ENCODE measurements at places on chromosomes 16 and 17.

DNA sequence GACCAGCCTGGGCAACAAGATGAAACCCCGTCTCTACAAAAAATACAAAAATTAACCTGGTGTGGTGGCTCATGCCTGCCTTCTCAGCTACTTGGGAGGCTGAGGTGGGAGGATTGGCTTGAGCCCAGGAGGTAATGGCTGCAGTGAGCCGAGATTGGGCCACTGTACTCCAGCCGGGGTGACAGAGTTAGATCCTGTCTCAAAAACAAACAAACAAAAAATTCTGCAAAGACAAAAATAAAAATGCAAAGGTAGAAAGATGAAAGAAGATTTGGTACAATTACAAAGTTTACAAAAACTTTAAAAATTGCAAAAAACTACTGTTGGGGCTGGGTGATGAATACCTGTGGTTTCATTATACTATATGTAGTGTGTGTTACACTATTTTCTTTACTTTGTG lies 5.5 kb upstream of the CDH1 start:
- DNase-seq: no peak

- DNase-seq: no peak
Observed at GRCh38 chr17:68579194-68579927, 21.8 kb downstream of the FAM20A start.

GRCh38 chr16:87025676-87026075 lies 291.5 kb downstream of the C16orf95 start:
- DNase-seq: no peak

DNA sequence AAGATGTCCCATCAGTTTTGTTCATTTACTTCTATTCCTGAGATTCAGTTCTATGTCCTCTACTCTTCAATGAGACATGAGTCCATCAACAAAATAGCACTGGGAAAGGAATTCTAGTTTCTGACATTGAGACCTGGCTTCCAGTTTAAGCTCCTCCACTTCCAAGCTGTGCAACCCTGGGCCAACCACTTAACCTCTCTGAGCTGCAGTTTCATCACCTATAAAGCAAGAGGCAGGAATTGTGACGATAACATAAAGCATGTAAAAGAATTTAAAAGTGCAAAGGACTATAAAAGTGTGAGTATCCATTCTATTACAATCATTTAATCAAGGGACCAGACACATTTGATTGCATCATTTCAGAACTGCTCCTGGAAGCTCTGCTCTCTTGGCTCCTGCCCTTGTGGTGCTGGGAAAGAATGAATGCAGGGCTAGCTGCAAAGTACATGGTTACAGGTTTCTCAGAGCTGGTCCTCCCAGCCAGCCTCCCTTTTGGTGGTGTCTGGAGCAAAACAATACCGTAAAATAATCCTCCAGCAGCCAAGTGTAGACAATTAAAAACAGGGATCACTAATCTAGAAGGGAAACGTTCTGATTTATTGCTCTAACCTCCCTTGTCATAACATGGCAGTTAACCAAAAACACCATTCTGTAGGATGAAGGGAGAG lies 113.9 kb downstream of the VPS53 start:
- no peak for DNase-seq

DNA sequence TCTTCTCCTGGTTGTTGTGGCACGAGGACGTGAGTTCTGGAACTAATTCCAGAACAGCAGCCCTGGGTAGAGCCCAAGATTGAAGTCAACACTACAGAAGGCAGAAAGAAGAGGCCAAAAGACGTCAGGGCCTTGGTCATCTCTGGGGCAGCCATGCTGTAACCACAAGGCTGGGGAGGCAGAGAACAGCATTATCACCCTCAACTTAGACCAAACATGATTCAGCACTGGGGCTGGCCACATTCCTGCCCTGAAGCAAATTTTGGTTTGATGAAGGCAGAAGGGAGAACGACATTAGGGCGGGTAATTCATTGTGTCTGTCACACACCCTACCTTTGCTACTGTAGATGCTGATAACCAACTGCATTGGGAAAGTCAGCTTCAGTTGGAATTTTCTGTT lies 9.7 kb upstream of the ALOX15B start:
- DNase-seq: no peak

DNA sequence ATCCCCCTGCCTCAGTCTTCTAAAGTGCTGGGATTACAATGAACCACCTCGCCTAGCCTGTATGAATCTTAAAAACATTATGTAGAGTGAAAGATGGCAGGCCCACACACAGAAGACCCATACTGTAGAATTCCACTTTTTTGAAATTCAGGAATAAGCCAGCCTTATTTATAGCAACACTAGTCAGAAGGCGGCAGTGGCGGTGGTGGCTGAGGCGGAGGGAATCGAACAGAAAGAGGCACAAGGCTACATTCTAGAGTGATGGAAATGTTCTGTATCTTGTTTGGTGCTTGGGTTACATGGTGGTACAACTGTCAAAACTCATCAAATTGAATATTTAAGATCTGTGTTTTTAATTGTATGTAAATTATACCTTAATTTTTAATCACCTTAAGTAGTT lies 11.3 kb downstream of the GFOD2 start:
- DNase-seq: no peak

GRCh38 chr17:30821871-30822723 lies 2.4 kb downstream of the CRLF3 start:
- DNase-seq: no peak

DNA sequence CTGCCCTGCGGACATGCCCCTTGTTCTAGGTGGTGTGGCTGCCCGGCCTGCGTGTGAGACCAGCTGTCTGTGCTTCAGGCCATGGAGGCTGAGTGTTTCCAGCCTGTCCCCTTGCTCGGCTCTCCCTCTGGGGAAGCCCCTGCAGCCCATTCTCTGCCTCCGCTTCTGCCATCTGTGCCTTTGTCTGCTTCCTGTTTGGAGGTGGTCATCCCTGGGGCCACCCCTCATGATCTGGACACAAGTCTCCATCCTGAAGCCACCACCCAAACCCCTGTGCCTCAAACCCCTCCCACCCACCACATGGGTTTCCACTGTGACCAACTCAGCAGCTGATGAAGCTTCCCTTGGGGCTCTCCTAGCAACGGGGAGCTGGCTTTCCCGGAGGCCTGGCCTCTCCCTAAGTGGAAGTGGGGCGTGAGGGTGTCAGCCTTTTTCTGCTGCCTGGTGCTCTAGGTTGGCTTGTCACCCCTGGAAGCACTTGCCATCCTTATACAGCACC lies 184.9 kb downstream of the SEC14L1 start:
- no peak for DNase-seq

DNA sequence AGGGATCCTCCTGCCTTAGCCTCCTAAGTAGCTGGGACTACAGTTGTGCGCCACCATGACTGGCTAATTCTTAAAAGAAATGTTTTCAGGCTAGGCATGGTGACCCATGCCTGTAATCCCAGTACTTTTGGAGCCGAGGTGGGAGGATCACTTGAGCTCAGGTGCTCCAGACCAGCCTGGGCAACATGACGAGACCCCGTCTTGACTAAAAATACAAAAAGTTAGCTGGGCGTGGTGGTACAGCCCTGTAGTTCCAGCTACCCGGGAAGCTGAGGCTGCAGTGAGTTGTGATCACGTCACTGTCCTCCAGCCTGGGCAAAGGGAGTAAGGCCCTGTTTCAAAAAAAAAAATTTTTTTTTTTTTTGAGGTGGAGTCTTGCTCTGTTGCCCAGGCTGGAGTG lies 173.1 kb downstream of the SEC14L1 start:
- no peak for DNase-seq

DNA sequence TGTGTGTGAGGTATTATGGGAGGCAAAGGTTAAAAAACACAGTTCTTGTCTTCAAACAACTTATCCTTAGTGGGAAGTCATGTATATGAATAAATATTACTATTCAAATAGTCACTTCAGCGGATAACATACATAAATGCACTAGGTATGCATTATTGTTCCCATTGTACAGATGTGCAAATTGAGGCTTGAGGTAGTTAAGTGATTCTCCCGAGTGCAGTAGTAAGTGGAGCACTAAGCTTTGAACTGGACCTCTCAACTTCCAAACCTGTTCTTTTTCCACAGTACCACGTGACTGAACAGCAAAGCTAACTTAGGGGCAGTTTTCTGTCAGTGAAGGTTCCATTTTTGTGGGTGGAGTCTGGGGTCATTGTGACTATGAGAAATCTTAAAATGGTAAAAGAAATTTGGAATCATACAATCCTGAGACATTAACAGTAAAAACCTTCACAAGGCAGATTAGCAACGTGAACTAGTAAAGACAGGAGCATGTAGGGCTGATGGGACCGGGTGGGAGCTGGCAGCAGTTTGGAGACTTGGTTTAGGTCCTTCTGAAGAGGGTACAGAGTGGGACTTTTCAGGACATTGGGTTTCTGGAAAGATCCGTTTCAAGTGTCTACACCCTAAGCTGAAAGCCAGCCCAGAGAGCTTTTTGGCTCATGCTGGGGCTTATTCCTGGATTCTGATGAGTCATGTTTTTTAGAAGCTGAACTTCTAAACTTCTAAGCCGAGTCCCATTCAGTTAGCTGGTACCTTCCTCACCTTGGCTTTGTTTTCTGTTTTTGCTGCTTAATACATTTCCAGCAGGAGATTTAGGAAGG lies 204.9 kb downstream of the PRKCA start:
- DNase-seq: no peak

DNA sequence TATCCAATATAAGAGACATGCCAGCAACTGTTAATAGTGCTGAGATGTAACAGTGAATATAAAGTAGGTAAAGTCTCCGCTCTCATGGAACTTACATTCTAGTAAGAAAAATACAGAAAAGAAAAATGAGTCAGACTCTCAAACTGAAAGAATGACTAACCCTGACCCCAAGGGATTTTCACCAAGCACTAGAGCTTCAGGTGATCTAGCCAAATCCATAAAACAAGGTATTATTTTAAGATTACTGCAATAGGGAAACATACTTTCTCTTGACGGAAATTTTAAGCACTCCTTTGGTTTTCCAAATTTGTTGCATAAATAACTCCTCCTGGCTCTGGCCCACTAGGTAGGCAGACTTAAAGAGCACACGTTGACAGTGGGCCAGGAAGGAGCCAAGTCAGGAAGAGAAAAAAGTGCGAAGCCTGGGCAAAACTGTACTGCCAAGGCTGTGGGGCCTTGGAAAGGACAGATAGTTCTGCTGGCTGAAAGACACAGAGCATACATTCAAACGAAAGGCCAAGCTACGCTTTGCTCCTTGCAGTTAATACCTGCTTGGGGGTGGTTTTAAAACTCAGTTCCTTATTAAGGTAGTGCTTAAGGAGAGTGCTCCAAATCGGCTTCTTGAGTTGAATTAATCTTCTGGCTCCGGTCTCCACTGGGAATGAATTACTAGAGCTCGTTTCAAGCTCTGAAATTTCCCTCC lies 1.4 kb downstream of the GOT2 start:
- no peak for DNase-seq

DNA sequence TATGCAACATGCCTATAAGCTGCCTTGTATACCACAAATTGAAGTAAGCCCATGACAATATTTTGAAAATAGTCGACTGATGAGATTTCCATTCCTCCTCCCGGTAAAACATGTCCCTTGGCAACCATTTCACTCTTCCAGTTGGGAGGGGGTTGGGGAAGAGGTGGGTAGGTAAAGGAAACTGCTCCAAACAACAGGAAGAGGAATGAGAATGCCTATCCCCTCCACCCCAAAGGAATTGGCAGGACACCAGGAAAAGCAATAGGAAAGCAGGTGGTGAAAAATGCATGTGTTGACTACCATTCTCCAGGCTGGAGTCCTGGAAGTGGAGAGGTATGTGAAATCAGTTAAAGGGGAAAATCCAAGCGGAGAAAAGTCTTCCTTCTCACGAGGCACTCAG lies 455.9 kb upstream of the PSMD7 start:
- no peak for DNase-seq

DNA sequence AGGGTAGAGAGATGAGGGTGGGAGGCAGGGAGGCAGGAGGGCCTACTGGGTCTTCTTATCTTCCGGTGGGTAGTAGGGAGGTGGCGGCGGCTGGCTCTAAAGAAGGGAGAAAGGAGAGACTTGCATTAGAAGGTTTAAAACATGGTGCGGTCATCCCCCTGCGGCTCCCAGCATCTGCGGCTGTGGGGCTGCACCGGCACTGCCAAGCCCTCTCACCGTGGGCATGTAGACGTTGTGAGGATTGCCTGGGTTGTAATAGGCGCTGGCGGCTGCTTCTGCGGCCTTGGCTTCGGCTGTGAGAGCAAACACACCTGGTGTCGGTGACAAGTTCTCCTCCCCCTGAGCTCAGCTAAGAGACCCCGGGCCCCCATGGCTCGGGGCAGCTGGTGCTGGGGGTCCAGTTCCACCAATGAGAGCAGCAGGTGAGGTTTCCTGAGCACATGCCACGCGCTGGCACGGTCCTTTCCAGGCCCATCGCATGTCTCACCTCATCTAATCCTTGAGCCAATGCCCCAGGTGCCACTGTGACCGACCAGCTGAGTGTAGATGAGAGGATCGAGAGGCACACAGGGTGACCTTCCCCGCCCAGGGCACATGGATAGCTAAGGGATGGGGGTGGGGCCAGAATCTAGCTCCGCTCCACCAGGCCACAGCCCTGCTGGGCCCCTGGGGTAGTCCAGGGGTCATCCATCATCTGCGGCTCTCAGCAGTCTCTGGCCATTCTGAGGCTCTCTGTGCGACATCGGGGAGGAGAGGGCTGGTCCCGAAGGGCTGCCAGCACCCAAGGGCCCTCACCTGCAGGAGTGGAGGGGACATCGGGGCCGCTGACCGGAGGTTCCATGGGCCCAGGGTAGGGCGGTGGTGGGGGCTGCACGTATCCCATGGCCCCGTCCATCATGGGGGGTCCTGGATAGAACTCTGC lies 2.7 kb upstream of the UNC13D start:
- DNase-seq: no peak

DNA sequence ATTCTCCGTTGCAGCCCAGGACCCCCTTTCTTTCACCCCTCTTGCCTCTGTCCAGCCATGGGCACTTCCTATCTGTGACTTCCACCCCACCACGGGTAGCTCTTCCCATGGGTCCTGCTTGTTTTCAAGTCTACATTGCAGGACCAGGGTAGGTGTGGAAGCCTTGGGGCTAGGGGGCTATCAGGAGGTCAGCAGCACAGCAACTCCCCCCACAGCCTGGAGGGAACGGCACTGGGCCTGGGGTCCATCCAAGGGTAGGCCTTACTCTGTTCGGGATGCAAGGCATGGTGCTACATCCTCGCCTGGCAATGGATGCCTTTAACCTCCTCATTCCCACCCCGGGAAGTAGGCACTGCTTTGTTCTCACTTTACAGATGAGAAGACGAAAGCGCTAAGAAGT lies 109.3 kb downstream of the IRX5 start:
- no peak for DNase-seq

DNA sequence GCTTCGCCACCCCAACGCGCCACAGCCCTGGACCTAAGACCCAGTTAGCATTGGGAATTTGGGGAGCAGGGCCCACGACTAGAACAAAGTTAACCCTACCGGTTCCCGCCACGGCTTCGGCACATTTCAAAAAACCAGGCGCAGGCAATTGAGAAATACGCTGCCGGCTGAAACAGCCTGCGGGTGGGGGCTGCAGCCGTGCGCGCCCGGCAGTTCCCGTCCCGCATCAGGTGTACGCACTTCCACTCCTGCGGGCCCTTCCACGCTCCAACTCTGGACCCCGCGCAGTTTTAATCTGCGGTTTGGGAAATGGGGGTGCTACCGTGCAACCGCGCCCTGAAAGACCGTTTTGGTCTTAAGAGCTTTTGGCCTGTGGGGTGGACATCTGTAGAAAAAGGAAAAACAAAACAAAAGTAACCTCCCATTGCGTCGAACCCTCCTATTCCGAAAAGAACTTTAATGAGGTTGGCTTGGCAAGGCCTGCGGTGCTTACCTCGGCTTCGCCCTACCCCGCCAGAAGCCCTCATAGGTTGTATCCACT lies 7.1 kb downstream of the IRX5 start:
- DNase-seq: no peak

GRCh38 chr16:17423221-17423620 lies 47.5 kb downstream of the XYLT1 start:
- DNase-seq: no peak
